Activated T-helper 1 cell treated with anti-CD3 and anti-CD28 coated beads, Interleukin-12 subunit alpha, Interleukin-12 subunit beta, Interleukin-2, Interleukin-4 antibody, amounts not matched to agents 30 ng/mL and 10 ng/mL and 1 ng/mL, durations not matched to agents 14 hours and 24 hours and 36 hours (primary cell): ENCODE measurements at places on chromosomes 16 and 17. TPM values are rescaled to one million over a fixed set of nuclear protein-coding genes. Genes with fewer than 3 reads are reported as not detected.

- H3K4me3 ChIP-seq = no peak overlapping the region
- no peaks in the 10 kb centered on the region for H3K4me1 ChIP-seq
- H3K36me3 ChIP-seq = no peaks in the 10 kb centered on the region
- no peak overlapping the region for H3K27ac ChIP-seq
- DNase-seq = no peak
- peaks cover 2% of the 10 kb centered on the region for H3K27me3 ChIP-seq
These were observed 228.6 kb upstream of the SDK2 start for GRCh38 chr17:73872816-73873215.

GRCh38 chr17:75641343-75641742 lies 8.1 kb downstream of the SMIM5 start:
- no peak overlapping the region for H3K4me3 ChIP-seq
- DNase-seq = no peak
- no peaks in the 10 kb centered on the region for H3K36me3 ChIP-seq
- no peak overlapping the region for H3K27ac ChIP-seq

- H3K4me3 ChIP-seq = no peak overlapping the region
- H3K27me3 ChIP-seq = no peaks in the 10 kb centered on the region
- H3K4me1 ChIP-seq = peaks cover 3% of the 10 kb centered on the region
- no peak for DNase-seq
- H3K27ac ChIP-seq = no peak overlapping the region
These were observed 33.6 kb upstream of the ANKFY1 start for GRCh38 chr17:4297351-4297750.

The SLC7A6 gene
- 139 and 143 TPM in 2 replicates for total RNA-seq

The LRRC75A gene
- 1.6 TPM in 2 replicates for total RNA-seq
